Activated CD4-positive, alpha-beta T cell treated with anti-CD3 and anti-CD28 coated beads for 36 hours (primary cell): ENCODE measurements at places on chromosomes 12 and 14. TPM values are rescaled to one million over a fixed set of nuclear protein-coding genes. Genes with fewer than 3 reads are reported as not detected.

GRCh38 chr12:124302241-124302806 is 7.4 kb downstream of the RFLNA start:
- H3K27me3 ChIP-seq, result peaks cover 1% of the 10 kb centered on the region
- no peaks in the 10 kb centered on the region for H3K4me1 ChIP-seq

The NEUROD4 gene
- total RNA-seq, result not detected

The RFX4 gene
- total RNA-seq, result not detected

DNA sequence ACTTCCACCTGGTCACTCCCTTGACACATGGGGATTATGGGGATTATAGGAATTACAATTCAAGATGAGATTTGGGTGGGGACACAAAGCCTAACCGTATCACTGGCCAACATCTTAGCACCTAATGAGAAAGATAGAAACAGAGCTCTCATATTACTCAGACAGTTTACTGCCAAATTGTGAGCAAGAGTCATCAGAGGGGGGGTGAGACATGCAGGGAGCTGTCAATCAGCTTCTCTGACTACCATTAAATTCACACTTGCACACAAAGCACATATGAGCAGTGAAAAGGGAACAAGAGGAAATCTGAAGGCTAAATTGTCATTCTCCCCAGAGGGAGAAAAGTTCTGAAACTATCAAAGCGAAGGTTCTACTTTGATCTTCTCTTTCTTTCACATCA is 78.1 kb upstream of the GRIN2B start:
- H3K4me3 ChIP-seq, result no peak overlapping the region
- no peak overlapping the region for H3K27ac ChIP-seq
- no peak for DNase-seq
- H3K36me3 ChIP-seq, result no peaks in the 10 kb centered on the region
